ENCODE measurements at places on chromosomes 1 and 21.
A peak's percentile ranks its signal among the peaks of the same experiment; 100 is the strongest.

- DNase-seq, result no peak
Measured at GRCh38 chr1:233938476-233938875, 34.0 kb downstream of the SLC35F3 start.

GRCh38 chr1:154865442-154866256, 4.4 kb downstream of the KCNN3 start:
- peak; percentile 90 for DNase-seq

DNA sequence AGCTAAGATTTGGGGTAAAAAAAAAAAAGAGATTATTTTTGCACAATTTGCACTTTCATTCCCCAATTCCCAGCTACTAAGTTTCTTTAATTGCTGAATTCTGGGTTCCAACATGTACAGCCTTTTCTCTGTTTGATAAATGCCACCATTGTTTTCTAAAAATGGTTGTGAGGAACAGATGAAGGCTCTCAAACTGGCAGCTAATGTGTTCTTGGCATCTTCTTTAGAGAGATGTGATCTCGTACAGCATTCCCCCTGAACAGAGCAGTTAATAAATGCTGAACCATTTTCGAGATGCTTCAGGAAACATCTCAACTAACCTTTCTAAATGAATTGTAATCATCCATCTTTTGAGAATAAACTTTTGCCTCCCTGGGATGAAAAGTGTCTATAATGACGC, 107.9 kb upstream of the DYNLT5 start:
- no peak for DNase-seq

- no peak for DNase-seq
Measured at GRCh38 chr1:231879296-231879695, 252.7 kb downstream of the DISC1 start.

DNA sequence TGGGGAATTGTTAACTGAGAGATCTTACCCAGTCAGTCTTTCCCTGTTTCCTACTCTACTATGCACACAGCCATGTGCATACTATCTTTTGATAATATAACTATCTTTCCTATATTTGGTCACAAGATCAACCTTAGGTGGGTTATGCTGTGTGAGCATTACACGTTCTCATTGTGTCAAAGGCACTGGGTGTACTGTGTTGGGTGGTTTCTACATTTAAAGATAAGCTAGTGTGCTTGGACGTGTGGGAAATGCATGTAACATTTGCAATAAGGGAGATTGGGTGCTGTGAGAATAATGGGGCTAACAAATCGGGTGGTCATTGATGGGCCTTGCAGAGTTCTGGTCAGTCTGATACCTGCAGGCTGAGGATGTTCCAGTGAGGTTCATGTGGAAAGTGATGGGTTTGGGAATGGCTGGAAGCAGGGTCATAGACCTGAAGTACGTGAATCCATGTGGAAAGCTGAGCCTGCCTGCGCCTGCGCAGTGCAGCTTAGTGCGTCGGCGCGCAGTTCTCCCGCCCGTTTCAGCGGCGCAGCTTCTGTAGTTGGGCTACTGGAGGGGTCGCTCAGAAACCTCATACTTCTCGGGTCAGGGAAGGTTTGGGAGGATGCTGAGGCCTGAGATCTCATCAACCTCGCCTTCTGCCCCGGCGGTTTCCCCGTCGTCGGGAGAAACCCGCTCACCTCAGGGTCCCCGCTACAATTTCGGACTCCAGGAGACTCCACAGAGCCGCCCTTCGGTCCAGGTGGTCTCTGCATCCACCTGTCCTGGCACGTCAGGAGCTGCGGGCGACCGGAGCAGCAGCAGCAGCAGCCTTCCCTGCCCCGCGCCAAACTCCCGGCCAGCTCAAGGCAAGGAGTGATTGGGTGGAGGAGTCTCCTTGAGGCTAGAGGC, at the start of gene MSH4:
MSH4 (plus strand) TSS at position 507 of the 897 bp plus-strand sequence; CDS start at position 611, 104 bp downstream.
- DNase-seq, result peak; percentile 60

GRCh38 chr21:8990326-8991087, 1530.9 kb upstream of the TPTE start:
- peak; percentile 30 for DNase-seq

DNA sequence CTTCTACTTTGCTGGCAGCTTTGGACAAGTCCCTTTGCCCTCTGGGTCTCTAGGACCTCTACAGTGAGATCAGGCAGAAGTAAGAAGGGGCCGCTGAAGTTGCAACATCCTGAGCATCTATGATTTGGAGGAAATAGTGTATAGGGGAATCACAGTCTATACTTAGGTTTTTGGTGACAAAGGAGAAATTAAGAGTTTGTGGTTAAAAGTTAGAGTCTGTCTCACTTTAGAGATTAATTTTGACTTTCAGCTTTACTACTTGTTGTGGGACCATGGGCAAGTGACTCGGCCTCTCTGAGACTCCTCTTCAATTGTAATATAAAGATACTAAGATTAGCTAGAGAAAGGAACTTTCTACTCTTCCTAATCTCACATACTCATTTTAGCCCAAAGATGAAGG, 33.1 kb upstream of the LMX1A start:
- DNase-seq, result no peak

GRCh38 chr1:24986372-24986965, 56.4 kb upstream of the RUNX3 start:
- DNase-seq, result no peak

DNA sequence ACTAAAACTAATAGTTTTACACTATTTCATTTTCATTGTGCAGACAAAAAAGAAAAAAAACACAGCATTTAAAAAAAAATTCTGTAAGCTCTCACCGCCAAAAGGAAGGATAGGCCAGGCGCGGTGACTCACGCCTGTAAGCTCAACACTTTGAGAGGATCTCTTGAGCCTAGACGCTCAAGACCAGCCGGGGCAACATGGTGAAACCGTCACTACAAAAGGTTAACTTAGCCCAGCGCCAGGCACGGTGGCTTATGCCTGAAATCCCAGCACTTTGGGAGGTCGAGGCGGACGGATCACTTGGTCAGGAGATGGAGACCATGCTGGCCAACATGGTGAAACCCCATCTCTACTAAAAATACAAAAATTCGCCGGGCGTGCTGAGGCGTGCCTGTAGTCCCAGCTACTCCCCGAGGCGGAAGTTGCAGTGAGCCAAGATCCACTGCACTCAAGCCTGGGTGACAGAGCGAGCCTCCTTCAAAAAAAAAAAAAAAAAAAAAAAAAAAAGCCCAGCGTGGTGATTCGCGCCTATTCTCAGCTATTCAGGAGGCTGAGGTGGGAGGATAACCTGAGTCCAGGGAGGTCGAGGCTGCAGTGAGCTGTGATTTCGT, 14.3 kb upstream of the SPEN start:
- peak; percentile 93 for DNase-seq

DNA sequence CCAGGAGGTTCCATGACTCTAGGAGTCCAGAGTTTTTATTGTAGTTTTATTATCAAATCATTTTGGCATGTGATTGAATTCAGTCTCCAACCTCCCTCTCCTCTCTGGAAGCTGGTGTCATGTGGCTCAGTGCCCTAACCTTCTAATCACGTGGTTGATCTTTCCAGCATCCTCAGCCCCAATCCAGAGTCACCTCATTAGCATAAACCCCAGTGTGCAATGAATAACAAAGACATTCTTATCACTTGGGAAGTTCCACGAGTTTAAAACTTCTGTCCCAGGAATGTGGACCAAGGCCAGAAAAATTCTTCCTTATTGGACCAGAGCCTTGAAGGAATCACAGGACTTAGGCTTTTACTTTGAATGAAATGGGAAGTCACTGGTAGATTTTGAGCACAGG, 52.2 kb downstream of the KIRREL1 start:
- DNase-seq, result no peak

- DNase-seq, result peak; percentile 53
Measured at GRCh38 chr1:212683357-212683722, 16.3 kb downstream of the BATF3 start.

- no peak for DNase-seq
Measured at GRCh38 chr1:222616525-222616924, 1.4 kb upstream of the MIA3 start.

DNA sequence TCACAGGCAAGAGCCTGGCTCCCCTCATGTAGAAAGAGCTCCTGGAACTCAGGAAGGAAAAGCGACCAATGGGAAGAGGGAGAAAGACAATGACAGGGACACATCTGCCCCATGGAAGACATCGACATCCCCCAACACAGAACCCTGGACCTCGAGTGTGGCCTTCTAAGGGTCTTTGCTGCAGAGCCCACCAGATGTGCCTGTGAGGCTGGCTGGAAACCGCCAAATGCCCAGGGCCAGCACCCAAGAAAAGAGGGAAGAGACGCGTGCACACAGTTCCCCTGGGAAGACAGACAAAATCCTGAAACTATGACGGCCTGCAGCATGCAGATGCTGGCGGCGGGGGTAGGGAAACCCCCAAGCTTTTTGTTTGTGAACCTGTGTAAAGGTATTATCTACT, 36.4 kb upstream of the ADARB1 start:
- DNase-seq, result no peak

GRCh38 chr1:240046000-240046399, 45.7 kb upstream of the FMN2 start:
- DNase-seq, result no peak

- no peak for DNase-seq
Measured at GRCh38 chr1:31926252-31926651, 11.9 kb downstream of the PTP4A2 start.

- DNase-seq, result no peak
Measured at GRCh38 chr1:167452483-167452882, 65.8 kb downstream of the CD247 start.

DNA sequence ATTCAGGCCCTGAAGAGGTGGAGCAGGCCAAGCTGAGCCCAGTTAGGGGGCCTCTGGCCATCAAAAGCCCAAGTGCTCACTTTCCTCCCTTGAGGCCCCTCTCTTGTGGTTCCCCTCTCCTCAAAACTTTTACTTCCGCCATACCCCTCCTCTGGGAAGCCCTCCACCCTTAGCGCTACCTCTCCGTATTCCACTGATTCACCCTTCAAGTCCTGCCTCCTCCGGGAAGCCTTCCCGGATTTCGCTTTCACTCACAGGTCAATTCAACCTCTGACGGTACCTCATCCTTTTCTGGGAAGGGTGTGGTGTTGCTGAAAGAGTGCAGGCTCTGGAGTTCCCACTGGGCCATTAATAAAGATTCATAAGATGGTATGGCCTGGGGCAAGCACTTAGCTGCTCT, 19.1 kb downstream of the SPOCD1 start:
- no peak for DNase-seq

DNA sequence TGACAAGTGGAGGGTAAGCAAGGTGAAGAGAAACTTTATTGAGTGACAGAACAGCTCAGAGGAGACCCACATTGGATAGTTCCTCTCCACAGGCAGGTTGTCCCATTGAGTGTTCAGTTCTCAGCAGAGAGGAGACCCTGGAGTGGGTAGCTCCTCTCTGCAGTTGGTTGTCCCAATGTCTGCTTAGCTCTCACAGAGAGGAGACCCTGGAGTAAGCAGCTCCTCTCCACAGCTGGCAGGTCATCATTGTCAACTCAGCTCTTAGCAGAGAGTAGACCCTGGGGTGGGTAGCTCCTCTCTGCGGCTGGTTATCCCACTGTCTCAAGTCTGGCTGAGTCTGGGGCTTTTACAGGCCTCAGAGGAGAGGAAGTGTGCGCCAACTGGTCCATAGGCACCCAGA, 6.0 kb upstream of the CHD1L start:
- no peak for DNase-seq

DNA sequence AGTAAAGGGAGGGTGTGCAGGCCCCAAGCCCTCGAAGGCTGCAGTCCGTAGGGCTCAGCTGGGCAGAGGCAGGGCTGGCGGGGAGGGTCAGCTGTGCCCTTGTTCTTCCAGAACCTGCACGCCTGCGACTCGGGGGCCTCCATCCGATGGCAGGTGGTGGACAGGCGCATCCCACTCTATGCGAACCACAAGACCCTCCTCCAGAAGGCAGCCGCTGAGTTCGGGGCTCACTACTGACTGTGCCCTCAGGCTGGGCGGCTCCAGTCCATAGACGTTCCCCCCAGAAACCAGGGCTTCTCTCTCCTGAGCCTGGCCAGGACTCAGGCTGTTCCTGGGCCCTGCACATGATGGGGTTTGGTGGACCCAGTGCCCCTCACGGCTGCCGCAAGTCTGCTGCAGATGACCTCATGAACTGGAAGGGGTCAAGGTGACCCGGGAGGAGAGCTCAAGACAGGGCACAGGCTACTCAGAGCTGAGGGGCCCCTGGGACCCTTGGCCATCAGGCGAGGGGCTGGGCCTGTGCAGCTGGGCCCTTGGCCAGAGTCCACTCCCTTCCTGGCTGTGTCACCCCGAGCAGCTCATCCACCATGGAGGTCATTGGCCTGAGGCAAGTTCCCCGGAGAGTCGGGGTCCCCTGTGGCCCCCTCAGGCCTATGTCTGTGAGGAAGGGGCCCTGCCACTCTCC, 13.6 kb upstream of the LRRC3 start:
- DNase-seq, result no peak

DNA sequence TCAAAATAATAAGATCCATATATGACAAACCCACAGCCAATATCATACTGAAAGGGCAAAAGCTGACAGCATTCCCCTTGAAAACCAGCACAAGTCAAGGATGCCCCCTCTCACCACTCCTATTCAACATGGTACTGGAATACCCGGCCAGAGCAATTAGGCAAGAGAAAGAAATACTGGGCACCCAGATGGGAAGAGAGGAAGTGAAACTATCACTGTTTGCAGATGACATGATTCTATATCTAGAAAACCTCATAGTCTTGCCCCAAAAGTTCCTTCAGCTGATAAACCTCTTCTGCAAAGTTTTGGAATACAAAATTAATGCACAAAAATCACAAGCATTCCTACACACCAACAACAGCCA, 442.7 kb downstream of the PTBP2 start:
- DNase-seq, result peak; percentile 71

DNA sequence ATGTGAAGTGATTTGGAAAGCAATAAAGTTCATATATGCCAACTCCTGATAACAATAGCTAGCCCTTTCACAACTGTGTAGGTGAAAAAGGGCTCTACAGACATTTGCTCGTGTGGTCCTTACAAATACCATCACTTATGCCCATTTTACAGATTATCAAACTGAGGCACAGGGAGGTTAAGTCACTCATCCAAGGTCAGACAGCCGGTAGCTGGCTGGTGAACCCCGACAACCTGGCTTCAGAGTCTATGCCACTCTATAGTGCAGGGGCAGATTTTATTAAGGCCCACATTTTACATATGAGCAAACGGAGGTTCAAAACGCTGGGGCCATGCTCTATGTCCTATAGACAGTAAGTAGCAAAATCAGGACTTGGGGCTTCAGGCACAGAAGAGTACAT, 280.5 kb downstream of the RRAGC start:
- no peak for DNase-seq

DNA sequence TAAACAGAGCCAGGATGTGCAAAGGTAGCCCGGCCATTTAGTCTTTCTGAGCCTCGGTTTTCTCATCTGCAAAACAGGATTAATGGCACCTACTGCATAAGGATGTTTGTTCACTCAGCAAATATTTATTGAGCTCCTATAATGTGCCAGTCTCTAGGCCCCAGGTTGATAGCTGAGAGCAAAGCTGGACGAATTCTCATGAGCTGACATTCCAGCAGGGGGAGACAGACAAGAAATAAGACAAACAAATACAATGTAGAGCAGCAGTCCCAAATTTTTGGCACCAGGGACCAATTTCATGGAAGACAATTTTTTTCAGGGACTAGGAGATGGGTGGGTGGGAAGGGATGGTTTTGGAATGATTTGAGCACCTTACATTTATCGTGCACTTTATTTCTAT, 74.3 kb upstream of the PAX7 start:
- DNase-seq, result peak; percentile 68
